NCI-H1694 (cell line): ENCODE measurements at places on chromosomes 2 and 18.

DNA sequence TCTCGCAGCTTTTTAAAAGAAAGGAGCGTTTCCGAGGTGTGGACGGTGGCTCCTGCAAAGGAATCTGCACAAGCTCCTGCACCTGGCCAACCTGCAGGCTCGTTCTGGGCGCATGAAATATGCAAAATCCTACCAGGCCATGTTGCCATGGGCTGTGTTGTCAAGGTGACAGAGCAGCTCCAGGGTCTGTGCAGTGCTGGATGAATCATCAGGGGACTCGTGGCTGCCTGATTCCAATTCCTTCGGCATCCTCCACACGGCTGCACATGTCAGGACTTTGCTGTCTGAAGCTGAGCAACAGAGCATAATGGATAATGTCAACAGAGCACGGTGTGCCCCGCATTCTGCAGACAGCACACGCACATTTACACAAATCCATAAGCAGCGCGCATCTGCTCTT is 120.5 kb downstream of the EIPR1 start:
- DNase-seq, result peak; percentile 90

GRCh38 chr2:15584767-15585469 is 6.8 kb upstream of the DDX1 start:
- no peak for DNase-seq

GRCh38 chr2:68344031-68344430 is 21.1 kb upstream of the PLEK start:
- no peak for DNase-seq

GRCh38 chr2:191728750-191729624 is 51.1 kb downstream of the NABP1 start:
- DNase-seq, result no peak

GRCh38 chr18:79801217-79801616 is 3.5 kb downstream of the KCNG2 start:
- no peak for DNase-seq

DNA sequence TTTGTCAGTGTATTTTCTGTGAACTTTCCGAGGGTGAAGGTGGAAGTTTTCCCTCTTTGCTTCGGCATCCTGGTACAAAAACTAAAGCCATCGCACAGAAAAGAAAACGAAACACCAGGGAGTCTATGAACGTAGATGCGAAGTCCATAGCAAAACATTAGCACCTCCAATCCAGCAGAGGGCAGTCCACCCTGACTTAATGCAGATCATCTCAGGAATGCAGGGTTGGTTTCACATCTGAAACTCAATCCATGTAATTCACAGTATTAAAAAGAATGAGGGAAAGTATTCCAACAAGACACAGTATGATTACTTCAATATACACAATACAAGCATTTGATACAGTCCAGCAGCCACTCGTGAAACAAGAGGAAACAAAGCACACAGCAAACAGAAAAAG is 70.8 kb downstream of the RTP5 start:
- no peak for DNase-seq

GRCh38 chr2:241851325-241852115 is 7.2 kb downstream of the PDCD1 start:
- no peak for DNase-seq

DNA sequence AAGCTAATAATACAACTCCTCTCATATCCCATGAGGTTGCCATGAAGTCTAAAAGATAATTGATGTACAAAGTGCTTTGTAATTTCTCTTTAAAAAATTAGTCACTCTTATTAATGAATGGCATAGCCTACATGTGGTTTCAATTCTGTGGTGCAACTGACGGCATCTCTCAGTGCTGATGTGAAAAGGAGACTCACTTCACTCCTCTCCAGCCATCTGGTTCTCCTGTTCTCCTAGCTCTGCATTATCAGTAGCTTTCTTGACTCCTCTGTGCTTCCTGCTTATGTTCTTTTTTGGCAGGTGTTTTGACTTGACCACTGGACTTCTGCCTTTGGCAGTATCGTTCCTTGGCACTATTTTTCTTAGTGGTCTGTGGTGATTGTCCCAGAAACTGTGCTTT is 134.9 kb upstream of the ZFP36L2 start:
- DNase-seq, result no peak

DNA sequence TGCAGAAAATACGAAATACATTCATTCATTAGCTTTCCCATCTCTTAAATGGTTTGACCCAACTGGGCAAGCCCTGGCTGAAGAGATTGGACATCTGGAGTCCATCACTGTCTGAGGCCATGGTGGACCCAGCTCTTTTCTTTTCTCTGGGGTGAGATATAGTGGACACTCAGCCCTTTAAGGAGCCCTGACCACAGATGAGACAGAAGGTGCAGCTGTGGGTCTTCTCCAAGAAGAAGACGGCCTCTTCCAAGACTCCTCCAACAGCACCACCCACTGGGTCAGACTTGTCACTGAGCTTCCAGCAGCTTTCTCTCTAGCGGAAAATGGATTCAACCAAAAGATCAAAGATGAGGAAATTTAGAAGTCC is 27.2 kb downstream of the TWIST2 start:
- no peak for DNase-seq

- DNase-seq, result no peak
Measured at GRCh38 chr2:133819906-133820305, 251.6 kb upstream of the NCKAP5 start.

DNA sequence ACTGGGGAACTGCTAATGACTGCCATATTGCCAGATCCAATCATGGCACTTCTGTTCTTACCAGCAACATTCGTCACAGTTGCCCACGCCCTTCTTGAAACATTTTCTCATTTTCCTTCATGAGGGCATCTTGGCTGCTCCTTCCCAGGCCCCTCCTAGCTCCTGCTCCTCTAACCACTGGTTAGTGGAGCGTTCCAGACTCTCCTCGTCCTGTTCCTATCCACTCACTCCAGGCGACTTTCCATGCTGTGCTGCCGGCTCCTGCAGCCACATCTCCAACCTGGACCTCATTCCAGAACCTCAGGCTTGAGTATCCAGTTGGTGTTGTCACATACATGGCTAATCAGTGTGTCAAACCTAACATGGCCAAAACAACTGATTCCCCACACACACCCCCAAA is 1.3 kb upstream of the ADI1 start:
- no peak for DNase-seq

DNA sequence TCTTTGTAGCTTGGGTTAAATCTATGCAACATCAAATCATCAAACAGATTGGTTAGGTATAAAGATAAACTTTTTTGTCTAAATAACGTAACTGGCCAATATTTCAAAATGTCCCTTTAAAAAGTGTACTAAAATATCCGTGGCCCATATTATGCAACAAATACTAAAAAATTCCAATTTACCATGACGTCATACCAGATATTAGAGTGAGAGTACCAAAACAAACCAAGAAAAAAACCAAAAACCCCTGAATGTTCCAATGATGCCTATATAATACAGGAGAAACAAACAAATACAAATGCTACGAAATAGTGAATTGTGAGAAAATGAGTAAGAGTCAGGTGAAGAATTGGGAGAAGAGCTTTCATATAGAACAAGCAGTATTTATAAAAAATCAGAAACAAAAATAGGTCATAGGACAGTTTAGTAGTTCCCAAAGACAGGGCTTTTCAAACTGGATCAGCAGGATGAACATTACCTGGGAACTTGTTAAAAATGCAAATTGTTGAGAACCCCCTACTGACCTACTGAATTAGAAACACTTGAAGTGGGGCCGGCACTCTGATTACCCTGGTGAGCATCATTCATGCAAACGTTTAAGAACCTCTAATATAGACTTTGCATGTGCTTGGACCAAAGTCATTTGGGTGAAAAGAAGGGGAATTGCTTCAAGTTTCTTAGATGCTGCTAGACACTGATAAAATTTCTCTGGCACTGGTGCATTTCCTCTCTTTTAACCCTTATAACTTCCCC is 753.7 kb downstream of the DSC3 start:
- no peak for DNase-seq
